Fibroblast of mammary gland (primary cell): ENCODE measurements at places on chromosomes 2 and 18.

DNA sequence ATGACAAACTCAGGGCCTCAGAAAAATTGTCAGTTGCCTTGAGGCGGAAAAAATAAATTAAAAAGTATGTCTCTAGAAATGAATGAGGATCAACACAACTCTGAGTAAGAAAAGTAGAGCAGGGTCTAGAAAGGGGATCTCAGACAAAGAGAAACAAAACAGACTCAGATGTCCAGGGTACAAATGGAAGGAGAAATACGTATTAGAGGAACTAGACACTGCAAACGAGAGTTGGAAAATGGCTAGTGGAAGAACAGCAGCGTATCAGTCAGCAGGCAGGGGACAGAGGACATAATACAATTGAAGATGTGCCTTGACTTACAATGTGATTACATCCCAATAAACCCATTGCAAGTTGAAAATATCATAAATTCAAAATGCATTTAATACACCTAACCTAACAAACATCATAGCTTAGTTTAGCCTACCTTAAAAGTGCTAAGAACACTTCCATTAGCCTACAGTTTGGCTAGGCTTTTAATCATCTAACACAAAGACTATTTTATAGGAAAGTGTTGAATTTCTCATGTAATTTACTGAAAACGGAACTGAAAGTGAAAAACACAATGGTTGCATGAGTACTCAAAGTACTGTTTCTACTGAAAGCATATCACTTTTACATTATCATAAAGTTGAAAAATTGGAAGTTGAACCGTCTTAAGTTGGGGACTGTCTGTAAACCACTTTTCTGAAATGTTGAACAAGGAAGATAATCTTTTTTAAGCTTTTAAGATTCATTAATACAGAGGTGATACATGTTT lies 182.8 kb downstream of the NBAS start:
- no peak for DNase-seq

GRCh38 chr2:128593518-128593878 lies 274.8 kb upstream of the HS6ST1 start:
- no peak for DNase-seq

DNA sequence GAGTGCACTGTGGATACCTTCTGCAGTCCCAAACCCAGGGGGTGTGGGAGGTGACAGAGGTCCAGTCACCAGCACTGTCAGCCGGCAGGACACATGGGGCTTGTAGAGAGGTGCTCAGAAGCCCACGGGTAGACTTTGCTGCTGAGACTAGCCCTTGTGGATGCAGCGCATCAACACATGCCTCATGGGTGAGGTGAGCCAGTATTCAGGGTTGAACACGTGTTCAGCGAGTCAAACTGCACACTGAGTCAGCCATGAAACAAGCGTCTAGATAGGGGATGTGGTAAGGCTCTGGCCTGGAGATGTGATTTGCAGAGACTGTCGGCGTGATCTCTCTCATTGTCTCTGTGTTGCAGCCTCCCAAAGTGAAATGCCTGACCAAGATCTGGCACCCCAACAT lies 35.8 kb upstream of the SCLY start:
- peak; percentile 84 for DNase-seq

- DNase-seq, result no peak
Measured at GRCh38 chr2:153509133-153509532, 30.6 kb upstream of the RPRM start.

GRCh38 chr2:113129519-113130078 lies 2.2 kb downstream of the IL1RN start:
- no peak for DNase-seq

GRCh38 chr2:82062463-82062862 lies 1757.9 kb upstream of the LRRTM1 start:
- no peak for DNase-seq

DNA sequence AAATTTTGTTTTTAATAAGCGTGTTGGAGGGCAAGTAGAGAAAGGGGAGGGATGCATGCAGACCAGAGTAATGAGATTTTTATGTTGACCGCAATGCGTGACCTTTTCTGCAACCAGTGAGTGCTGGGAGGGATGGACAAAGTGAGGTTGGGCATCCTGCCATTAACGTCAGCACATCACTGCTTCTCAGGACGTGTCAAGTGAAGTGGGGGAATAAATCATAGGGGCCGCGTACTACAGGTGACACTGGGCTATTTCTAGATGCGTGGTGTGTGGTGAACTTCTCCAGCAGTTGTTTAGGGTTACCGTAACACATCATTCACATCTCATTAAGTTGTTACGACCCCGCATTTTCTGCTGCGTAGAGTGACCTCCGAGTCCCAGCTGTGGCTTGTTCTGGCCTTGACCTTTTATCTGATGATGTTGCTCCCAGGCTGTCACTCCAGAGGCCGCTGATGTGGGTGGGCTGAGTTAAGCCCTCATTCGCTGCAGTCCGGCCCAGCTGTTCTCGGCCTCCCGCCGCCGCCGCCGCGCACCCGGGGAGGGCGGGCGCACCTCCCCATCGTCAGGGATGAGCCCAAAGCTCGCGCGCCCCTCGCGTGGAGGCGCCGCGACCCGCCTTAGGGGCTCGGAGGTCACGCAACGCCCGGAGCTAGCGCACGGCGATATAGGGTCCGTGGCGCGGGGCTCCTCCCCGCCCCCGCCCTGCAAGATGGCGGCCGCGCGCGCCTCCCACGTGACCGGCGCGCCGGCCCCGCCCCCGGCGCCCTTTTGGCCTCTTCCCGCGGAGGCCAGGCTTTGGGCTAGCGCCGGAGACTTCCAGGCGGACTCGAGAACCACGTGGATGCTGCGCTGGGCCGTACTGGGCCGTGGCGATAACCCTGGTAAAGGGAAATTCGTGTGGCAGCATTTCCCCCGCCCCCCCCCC lies 3.5 kb downstream of the ZCCHC2 start:
- DNase-seq, result peak; percentile 96

DNA sequence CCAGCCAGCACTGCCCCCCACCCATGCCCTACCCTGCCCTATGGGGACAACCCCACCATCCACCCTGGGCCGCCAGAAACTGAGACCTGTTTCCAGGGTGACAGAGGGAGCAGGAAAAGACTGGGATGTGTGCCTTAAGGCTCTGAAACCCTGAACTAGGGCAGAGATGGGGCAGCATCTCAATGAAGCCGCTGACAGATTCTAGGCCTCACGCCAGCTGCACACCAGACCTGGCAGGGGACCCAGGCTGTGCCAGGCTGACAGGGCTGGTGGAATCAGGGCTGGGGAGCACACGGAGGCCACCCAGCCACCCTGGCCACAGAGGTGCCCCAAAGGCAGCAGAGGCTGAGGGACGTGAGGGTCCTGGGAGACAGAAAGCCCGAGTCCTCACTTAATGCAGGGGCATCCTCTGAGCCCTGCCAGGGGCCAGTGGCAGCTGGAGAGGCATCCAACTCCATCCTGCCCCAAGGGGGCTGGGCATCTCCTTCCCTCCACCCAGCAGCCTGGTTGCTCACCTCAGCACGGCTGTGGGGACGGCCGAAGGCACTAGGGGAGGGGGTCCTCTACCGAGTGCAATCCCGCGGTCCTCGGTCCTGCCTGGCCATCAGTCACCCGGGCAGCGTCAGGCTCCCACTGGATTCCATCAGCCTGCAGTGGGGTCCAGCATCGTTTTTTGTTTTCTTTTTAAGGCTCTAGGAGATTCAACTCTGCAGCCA lies 169.2 kb downstream of the ZFP36L2 start:
- DNase-seq, result no peak

DNA sequence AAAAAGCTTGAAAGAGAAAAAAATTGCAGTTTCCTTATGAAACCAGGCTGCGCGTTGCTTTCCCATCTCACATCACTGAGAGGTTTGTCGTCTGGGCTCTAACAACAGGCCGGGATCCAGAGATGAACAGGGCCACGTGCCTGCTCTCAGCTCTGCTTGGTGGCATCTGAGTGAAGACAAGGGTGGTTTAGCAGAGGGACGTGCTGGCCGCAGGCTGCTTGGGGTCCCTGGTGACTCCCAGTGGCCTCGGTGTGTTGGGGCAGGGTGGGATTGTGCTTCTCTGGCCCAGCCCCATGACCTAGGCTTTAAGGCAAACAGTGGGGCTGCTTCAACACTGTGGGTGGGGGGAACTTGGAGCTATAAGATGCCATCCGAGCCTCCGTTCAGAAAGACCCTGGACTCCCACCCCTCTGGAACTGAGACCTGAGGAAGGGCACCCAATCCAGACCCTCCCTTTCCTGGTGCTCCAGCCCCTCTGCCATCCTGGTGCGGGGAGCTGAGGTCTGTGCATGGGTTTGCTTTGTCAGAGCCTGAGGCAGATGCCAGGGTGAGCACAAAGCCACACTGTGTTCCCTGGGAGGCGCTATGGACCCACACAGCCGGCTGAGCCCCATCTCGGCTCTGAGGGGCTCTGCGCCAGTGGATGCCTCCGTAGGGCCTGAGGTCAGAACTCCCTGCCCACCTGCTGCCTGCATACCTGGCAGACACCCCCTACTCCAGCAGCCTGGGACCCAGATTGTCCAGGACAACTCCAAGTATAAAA lies 18.4 kb upstream of the HPCAL1 start:
- no peak for DNase-seq

- no peak for DNase-seq
Measured at GRCh38 chr2:203579730-203580129, 44.6 kb upstream of the RAPH1 start.

- DNase-seq, result no peak
Measured at GRCh38 chr2:137047369-137047768, 282.0 kb downstream of the THSD7B start.

GRCh38 chr2:2683606-2684224 lies 352.6 kb upstream of the MYT1L start:
- DNase-seq, result no peak

- no peak for DNase-seq
Measured at GRCh38 chr2:1521878-1522830, 108.9 kb downstream of the TPO start.

- peak; percentile 31 for DNase-seq
Measured at GRCh38 chr2:182870227-182870626, 3.8 kb upstream of the FRZB start.

DNA sequence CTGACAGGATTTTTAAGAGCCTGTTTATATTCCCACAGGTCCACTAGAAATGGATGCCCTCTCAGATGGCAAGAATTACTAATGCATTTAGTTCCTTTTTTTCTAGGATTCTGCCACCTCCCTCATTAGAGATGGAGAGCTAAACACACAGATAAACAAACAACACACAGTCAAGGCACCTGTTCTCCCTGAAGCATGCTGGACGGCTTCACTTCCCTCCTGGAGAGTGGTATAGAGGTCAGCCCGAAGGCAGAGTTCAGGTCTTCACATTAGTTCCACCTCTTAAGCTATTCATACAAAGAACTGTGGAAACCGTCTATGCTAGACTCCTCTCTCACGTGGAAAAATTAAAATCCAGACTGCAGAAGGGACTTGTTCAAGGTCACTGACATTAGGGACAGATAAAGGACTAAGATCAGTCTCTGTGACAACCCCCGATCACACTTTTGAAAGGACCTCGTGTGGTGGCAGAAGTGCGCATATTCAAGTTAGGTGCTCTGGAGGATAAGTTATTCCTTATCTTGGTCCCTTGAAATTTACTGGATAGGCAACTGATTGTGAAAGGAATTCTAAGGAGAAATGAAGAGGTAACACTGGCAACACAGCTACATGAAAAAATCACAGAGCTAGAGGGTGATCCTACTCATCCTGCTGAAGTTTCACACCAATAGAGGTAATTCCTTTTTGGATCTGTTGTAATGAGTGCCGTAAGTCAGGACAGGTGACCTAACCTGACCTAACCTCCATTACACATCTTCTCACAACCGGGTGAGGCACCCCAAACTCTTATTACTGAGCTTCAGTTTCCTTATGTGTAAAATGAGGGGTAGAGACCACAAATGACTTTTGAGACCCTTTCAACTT lies 75.1 kb downstream of the SPRED2 start:
- DNase-seq, result no peak
